ENCODE measurements at places on chromosomes 5 and 9.
A peak's percentile ranks its signal among the peaks of the same experiment; 100 is the strongest.

GRCh38 chr5:76334574-76334973 is 68.5 kb upstream of the IQGAP2 start:
- no peak for DNase-seq

DNA sequence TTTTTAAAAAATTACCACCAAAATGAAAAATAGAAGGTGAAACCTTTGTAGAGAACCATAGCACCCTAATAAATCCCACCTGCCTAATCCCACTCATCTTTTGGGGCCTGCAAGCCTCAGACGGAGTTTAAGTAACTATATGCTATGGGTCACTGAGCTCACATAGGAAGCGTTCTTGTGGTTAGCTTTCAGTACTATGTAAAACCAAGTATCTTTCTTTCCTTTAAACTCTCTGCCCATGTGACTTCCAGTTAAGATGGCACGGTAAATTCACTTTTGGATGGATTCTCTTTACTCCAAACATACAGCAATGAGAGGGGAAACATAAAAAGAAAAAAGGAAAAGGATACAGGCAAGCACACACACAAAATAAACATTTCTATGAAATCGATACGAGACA is 50.9 kb downstream of the FANCC start:
- DNase-seq, result no peak

- DNase-seq, result no peak
These were observed 265.1 kb downstream of the GAS1 start for GRCh38 chr9:86682240-86682639.

DNA sequence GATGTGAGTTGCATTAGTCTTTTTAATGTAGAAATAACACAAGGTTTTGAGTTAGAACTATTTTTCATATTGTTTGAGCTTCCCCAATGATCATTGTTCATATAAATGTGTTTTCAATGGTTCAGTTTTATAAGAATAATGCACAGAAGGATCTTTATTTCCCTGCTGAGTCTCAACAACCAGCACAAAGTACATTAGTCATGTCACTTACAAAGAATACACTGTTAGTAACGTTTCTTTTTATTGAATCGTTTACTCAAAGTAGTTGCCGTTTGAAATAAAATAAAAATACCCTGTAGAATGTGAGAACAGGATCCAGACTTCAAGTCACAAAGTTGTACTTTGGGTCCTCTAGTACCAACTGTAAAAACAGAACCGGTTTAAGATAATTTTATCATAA is 41.5 kb downstream of the ERCC8 start:
- no peak for DNase-seq

- peak; percentile 15 for DNase-seq
These were observed 146.4 kb downstream of the PALM2AKAP2 start for GRCh38 chr9:109926421-109926869.

- DNase-seq, result no peak
These were observed 12.4 kb downstream of the SPATA31E1 start for GRCh38 chr9:87894998-87895625.

DNA sequence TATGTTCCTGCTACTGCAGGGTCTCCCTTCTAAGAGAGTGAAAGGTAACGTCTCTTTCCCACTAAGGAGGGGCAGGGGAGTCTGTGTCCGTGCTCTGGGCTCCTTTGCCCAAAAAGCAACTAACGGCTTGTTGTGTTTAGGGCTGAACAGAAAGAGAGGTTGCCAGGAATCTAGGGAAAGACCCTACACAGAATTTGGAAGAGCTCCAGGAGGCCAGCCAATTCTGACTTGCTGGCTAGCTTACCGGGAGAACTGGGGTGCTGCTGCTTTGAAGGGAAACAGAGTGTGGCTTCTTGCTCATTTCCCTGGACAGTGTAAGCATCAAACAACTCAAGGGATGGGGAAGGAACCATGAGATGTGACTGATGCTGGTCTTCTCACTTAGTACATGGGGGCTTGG is 176.1 kb downstream of the GADD45G start:
- no peak for DNase-seq

- no peak for DNase-seq
These were observed 14.8 kb downstream of the ETF1 start for GRCh38 chr5:138528208-138528607.

- no peak for DNase-seq
These were observed 1.9 kb upstream of the ARSI start for GRCh38 chr5:150304481-150305081.

GRCh38 chr5:35092703-35093102 is 45.0 kb upstream of the AGXT2 start:
- DNase-seq, result no peak

DNA sequence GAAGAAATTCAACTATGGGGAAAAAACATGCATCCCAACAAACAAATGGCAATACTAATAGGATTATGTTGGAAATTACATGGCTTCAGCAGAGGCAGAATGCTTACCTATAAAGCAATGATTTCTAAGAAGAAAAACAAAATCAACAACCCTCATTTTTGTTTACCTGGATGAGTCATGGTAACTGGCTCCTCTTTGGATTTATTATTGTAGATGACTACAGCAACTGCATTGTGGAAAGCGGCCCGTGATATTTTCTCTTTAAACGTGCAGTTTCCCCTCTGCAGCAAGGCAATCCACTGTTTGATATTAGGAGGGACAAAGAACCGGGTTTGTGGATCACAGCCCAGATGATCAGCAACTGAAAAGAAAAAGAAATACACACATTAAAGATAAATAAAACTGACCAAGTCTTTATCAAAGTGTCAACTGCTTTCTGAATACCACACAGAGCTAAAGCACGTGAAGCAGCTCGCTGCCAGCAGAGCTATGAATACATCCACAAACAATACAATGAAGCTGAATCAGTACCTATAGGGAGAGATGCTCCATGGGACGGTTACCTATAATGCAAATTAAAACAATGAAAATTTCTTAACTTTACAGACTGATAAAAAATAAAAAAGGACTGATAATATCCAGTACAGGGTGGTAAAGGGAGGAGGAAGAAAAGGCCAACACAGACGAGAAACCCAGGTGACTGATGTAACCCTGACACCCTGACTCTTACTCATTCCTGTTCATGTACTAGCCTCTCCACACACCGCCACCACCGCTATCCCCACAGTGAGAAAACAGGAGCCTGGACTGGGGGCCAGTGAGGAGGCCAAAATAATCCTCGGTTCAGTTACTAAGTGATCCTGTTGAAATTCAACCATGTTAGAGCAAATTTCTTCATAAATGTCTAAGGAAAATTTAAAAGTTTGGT is 31.0 kb downstream of the RNF130 start:
- no peak for DNase-seq

GRCh38 chr5:115465431-115465830 is 79.1 kb downstream of the FEM1C start:
- no peak for DNase-seq

DNA sequence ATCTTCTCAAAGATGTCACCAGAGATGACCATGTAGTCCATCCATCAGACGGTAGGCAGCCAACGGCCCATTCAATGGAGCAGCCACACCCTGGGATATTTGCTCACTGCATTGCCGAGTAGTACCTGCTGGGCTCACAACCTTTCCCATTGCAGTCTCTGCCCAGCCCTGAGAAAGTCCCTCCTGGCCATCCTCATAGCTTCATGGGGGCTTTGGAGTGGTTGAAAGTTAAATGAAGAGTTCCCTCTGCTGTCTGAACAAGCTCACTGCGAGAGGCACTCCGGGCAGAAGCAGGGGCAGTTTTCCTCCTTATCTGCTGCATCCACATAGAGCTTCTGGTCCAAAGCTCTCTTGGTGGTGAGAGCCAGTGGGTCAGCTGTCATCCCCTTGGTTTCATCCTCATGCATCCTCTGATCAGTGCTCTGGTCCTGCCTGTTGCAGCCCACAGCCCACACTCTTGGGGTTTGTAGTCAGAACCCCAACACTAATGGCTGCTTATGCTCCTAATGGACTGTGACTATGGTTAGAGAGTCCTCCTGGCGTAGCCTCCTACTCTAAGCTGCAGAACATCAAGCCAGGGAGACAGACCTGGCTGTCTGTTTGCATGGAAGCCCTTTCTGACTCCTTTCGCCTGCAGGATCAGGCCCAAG is 23.3 kb downstream of the TNFSF8 start:
- peak; percentile 76 for DNase-seq

GRCh38 chr9:123742009-123742767 is 187.7 kb downstream of the DENND1A start:
- DNase-seq, result no peak

DNA sequence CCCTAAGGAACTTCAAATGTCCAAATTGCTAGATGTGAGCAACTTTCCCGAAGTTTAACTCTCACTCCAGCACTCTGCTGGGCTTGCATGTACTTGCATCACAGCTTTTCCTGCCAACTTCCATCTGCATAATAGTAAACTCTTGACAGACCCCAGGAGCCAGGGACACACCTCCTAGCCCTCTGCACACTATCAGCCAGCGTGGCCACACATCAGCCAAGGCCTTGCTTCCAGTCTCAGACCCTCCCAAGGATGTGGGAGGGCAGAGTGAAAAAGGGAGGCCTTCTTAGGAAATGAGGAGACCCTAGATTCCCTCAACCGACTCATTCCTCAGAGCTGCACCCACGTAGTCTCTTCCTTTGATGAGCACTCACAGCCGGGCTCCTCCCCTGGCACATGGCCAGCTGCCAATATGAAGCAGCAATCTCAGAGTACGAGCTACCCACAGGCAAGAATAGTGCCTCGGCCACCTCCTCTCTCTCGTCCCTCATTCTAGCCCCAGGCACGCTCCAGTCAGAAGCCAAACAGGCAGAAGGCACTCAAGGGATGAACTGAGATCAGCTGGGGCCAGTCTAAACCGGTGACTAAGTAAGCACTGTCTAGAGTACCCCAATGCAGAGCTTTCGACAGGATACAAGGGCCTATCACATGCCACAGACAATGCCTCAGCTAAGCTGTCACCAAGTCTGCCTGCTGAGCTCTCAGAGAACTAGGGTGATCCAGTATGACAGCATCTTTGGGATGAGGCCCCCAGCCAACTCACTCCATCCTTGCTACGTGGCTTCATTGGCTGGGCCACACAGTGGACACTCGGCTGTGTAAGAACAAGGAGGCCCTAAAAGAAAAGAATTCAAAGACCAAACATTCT is 2.3 kb downstream of the P4HA2 start:
- DNase-seq, result no peak

- peak; percentile 27 for DNase-seq
These were observed 368 bp downstream of the SURF1 start for GRCh38 chr9:133355881-133356357.

DNA sequence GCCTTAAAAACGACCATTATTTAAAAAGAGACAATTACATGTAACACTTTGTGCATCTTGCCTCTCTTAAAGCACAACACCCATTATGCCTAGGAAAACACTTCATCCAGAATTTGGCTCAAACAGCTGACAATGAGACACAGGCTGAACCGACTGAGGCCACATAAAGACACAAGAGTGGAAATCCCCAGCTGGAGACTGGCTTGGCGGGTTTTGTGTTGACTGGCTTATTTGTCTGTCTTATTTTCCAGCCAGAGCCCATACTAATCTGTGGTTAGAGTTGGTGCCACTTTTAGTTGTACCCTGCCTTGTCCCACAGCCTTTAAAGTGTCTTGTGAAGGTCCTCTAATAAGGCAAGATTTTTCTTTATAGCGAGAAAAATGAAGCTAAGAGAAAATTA is 21.2 kb downstream of the TRIM14 start:
- no peak for DNase-seq

DNA sequence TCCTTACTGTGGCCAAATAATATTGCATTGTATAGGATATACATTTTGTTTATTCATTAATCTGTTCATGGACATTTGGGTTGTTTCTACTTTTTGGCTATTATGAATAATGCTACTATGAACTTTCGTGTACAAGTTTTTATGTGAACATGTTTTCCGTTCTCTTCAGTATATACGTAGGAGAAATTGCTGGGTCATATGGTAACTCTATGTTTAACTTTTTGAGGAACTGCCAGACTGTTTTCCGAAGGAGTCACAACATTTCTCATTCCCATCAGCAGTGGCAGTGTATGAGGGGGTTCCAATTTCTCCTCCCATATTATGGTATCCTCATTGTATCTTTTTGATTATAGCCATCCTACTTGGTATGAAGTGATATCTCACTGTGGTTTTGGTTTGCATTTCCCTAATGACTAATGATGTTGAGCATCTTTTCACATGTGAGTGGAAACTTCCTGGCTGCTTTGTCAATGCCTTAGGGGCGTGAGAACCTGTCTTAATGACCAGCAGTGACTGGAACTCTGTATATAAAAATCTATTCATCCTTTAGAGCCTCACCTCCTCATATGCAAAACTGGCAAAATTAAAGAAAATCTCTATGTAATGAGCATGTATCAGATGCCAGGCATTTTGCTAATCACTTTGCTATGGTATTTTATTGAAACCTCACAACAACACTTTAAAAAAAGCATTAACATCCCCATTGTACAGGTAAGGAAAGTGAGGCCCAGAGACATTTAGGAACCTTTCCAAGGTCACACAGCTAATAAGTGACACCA is 47.8 kb upstream of the TGFBR1 start:
- no peak for DNase-seq

Data from Kasumi-1 (cell line).